ENCODE measurements at places on chromosomes 6 and 20.

- DNase-seq: no peak
Observed at GRCh38 chr6:101824551-101825345, 431.2 kb downstream of the GRIK2 start.

GRCh38 chr20:61159957-61160686 lies 91.9 kb upstream of the CDH4 start:
- DNase-seq: no peak

GRCh38 chr6:155256122-155256795 lies 7.6 kb upstream of the CLDN20 start:
- DNase-seq: no peak

DNA sequence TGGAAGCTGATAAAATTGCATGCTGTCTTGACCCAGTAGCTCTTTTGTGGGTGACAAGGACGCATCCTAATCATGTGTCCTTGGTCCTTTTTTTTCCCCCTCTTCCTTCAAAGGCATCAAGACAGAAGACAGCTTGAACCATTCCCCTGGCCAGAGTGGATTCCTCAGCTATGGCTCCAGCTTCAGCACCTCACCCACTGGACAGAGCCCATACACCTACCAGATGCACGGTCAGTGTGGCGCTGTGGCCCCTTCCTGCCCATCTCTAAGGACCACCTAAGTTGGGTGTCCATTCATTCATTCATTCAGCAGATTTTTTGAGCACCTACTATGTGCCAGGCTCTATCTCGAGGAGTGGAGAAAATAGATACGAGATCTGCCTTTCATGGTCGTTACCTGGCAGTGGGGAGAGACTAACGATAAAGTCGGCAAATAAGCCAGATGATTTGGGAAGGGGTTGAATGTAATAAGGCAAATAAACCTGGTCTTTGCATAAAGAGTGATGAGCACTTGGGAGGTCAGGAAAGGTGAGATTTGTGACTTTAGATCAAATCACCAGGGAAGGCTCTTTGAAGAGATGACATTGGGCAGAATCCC lies 121.5 kb downstream of the EYA2 start:
- no peak for DNase-seq

DNA sequence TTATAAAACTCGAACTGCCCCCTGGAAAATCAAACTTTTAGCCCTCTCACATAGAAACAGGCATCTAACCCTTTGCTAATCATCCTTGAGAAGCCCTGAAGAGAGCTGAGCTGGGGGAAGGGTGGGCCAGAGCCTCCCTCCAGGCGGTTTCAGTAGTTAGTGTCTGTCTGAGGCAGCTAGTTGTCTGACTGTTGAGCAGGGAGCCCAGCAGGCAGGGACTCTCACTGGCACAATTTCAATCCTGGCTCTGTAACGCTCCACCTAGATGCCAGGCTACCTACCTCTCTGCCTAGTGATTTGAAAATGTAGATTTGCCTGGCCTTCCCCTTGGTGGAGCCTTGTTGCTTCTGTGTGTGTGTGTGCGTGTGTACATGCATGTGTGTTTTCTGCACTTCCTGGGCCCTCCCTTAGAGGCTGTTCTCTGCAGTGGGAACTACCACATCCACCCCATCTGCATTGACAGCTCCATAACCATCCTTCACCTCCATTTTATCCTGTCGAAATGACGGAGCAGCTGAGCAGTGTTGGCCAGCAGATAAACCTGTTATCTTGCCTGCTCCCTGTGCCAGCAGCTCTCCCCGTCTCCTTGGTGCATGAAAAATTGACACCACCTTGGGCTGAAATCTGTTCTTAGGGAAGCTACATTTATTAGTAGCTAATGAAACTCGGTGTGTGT lies 69.6 kb upstream of the VSTM2L start:
- DNase-seq: no peak

DNA sequence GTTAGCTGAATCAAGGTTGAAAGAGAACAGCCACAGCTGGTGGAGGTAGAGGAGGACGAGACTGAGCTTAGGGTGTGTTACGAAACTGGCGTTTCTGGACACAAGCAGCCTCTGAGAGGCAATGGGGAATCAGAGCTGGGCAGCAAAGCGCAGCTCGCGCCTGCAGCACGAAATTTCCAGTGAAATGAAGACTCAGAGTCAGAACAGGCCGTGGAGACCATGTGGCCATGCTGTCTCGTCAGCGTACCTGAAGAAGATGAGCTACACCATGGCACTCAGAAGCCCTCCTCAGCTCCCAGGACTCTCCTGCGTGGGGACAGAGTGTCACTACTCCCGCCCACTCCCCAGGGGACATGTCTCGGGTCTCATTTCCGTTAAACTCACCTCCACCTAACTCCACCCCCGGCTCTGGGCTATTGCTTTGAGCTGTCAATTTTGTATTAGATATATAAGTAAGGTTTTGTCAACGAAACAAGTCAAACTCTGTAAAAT lies 256.9 kb downstream of the ERMARD start:
- DNase-seq: no peak

GRCh38 chr6:155091756-155092155 lies 96.6 kb downstream of the TIAM2 start:
- no peak for DNase-seq

DNA sequence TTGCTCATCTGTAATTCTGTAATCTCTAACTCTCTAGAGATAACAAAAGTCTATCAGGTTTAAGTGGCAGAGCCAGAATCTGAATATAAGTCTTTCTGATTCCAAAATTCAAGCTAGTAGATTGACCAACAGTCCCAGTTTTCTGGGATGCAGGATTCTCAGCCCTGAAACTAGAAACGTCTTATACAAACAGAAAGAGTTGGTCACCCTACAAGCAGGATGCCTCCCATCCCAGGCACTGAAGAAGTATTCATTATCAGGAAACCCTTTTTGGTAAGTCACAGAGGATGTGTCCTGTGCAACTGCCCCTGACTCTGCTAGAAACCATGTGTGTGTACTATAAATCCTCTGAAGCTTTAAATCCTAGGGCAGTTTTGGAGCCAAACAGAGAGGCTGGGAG lies 135.0 kb downstream of the CARMIL1 start:
- no peak for DNase-seq

DNA sequence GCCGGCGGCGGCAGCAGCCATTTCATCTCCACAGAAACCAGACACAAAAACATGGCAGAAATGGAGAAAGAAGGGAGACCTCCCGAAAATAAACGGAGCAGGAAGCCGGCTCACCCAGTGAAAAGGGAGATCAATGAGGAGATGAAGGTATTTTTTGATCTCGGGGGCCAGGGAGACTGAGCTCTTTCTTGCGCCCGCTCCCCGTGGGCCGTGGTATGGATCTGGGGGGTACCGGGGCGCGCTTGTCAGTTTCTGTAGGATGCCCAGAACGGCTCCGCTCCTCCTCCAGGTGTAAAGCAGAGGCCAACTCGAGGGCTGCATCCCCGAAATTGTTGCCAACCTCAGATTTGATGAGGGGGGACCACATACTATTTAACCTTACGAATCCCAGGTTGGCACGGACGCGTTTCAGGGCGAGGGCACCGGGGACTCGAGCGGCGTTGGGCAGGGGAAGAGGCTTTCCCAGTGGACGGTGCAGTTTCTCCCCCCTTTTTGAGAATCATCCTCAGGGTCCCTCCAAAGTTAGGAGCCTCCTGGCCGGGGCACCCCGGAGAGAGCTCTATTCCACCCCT lies 735 bp downstream of the SOBP start:
- no peak for DNase-seq

- no peak for DNase-seq
Observed at GRCh38 chr6:46773201-46773855, 19.9 kb upstream of the MEP1A start.

DNA sequence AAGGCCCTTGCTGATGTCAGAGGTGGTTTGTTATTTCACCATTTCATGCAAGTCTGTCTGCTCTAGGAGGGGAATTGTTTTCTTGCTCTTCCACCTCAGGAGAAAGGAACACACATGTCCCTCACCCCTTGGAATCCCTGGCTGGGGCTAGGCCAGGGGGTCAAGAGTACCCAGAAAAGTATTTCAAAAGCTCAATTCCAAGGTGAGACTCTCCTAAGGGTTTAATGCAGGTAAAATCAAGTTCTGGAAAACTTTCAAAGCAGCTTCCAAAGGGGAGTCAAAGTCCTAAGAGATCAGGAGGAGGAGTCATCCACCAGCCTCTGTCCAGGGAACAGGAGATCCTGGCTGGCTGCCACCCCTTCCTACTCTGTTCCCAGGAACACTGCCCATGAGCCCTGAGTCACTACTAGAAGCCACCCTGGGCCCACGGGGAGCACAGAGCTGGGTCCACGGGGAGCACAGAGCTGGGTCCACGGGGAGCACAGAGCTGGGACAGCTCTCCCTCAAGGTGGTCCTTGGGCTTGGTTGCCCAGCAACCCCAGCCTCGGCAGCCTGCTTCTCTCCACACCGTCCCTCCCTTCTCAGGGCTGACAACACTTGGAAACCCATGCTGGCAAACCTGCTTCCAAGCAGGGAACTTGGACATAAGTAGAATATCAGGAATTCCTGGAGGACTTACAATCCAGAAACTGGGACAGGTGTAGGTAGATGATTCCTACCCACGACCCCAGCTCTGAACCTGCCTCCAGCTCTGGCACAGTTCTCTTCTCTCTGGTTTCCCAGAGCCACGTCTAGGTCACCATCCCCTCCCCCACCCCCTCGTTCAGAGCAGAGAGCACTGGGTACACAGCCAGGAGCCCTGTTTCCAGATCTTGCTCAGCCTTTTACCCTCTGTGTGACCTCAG lies 35.3 kb upstream of the CDKN1A start:
- no peak for DNase-seq

- peak; percentile 78 for DNase-seq
Observed at GRCh38 chr6:108113557-108114519, 39.3 kb upstream of the OSTM1 start.

- DNase-seq: no peak
Observed at GRCh38 chr6:88177961-88178464, 11.9 kb upstream of the CNR1 start.

DNA sequence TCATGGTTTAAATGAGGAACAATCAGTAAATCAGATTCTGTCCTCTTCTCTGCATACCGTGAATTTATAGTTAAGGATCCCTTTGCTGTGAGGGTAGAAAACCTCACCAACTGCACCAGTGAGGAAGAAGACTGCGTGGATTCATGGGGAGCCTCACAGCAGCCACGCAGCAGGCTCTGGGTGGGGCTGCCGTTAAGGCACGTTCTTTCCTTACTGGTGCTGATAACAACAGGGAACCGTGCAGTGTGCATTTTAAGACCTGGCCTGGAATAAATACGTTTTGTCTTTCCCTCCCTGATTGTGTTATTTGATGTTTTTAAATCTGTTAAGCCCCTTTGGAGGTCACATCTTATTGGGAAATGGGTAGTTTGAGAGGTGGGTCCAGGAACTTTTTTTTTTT lies 17.6 kb upstream of the MYLK2 start:
- DNase-seq: no peak

DNA sequence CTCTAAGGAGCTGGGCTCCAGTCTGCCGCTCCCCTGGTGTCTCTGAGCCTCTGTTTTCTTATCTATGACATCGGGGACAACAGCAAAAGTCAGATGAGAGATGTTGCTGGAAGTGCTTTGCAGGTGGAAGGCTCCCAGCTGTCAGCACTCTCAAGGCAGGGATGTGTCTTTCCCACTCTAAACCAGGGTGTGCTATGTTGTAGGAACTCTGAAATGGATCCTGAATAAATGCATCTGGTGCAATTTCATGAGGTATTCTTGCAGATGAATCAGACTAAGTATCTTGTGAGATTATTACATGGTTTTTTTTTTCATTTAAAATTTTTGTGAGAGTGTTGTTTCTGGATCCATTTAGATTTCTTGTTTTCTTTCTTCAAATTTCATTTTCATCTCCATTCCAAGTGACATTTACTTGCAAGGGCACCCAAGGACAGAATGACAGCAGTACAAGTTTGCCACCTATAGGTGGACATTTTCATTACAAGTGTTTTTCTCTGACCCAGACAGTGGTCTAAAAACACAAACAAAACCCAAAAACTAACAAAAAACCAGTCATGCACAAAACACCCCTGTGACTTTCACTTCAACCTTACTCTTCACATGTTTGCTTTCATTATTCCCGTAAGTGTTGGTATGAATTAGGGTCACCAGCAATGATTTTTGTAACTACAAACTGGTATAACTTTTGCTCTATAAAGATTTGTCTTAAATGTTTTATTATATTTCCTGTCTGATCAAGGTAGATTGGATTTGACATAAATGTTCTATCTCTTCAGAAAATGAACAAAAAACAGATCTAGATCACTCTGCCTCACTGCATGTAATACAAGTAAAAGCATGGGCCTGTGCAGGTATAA lies 14.7 kb upstream of the SIM1 start:
- no peak for DNase-seq

- DNase-seq: no peak
Observed at GRCh38 chr6:38774929-38775707, 60.0 kb downstream of the DNAH8 start.

- DNase-seq: no peak
Observed at GRCh38 chr6:37022135-37022863, 16.8 kb downstream of the FGD2 start.

DNA sequence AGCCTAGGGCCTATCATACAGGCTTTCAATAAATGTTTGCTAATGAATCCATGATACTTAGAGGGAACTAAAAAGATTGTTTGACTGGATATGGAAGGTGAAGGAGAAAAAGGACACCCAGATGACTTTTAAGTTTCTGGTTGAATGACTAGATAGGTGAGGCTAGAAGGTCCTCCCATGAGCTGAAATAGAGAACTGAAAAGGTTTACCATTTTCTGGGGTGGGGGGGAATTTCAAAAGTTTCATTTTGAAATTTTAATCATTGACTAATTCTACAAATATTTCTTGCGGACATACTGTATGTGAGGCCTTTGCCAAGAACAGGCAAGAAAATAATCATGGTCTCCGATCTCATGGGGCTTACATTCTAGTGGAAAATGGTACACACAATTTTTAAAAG lies 17.9 kb upstream of the ZBTB2 start:
- DNase-seq: no peak

Data from 8988T (cell line).